ENCODE measurements at places on chromosomes 6 and 20.

GRCh38 chr6:106381881-106382280, 21.4 kb downstream of the CRYBG1 start:
- DNase-seq = no peak

DNA sequence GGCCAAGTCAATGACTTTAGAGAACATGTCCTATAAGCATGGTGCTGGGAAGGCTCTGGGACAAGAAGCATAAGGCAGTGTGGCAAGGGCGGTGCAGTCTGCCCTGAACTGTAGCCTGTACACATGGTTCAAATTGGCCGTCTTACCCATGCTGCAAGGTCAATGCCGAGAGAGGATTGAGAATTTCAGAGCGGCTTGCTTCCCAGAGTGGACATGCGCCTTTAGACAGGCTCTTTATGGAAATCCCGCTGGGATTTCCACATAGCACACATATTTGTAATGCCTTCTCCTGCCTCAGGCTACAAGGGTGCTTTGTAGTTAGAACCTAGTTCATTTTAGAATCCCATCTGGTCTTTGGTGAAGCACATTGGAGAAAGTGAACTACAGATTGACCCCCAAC, 36.1 kb upstream of the CEP162 start:
- DNase-seq = no peak

- DNase-seq = no peak
Observed at GRCh38 chr6:76706631-76707030, 634.2 kb upstream of the IMPG1 start.

DNA sequence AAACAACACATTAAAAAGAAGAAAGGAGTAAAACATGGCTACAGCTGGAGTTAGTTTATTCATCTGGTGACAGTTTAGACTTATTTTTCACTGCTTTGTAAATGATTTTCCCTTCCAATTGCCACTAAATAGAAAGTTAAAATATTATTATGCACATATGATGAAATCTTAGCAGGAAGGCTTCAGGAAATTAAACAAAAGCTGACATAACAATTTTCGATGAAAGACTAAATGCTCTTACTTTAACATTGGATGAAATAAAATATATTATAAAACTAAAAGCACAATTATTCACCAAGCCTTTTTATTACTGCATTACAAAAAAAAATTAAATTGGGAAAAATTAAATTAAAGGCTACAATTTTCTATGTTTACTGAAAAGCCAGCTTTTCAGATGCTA, 158.0 kb downstream of the MMUT start:
- DNase-seq = no peak

- peak; percentile 67 for DNase-seq
Observed at GRCh38 chr6:46491201-46491627, at the start of gene RCAN2. Gene RCAN2 (minus strand): TSS chr6:46491449.

DNA sequence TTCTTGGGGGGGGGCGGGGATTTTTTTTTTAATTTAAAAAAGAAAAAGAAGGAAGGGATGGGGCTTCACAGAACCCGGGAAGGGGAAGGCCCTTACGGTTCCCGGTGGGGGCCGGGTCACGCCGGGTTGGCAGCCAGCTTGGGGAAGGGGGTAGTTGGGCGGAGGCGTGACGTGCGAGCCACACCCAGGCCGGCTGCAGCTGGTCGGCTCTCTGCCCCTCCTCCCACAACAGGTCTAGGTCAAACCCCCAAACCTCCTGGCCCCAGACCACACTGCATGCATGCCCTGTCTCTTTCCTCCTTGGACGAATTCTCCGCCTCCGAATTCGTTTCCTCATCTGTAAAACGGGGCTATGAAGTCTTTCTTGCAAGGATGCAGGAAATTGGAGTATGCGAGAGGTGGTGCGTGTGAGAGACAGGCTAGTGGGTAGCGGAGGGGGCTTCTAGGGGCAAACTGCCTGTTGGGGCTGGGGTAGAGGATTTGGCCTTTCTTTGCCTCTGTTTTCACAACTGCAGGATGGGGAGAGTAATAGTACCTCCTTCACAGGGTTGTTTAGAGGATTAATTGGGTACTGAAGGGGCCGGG, 828 bp downstream of the HCK start:
- no peak for DNase-seq

- no peak for DNase-seq
Observed at GRCh38 chr20:60046011-60046413, 87.8 kb downstream of the CDH26 start.

DNA sequence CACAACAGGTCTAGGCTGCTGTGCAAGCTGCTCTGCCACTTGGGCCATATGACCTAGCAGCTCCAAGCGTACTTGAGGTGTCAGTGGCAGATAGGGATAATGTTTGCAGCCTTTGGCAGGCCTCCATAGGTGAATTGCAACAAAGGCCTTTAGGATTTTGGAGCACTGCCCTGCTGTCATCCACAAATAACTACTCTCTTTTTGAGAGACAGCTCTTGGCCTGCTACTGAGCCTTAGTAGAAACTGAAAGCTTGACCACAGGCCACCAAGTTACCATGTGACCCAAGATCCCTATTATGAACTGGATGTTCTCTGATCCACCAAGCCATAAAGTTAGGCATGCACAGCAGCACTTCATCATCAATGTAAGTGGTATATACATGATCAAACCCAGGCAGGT, 29.9 kb downstream of the FBXO30 start:
- no peak for DNase-seq

DNA sequence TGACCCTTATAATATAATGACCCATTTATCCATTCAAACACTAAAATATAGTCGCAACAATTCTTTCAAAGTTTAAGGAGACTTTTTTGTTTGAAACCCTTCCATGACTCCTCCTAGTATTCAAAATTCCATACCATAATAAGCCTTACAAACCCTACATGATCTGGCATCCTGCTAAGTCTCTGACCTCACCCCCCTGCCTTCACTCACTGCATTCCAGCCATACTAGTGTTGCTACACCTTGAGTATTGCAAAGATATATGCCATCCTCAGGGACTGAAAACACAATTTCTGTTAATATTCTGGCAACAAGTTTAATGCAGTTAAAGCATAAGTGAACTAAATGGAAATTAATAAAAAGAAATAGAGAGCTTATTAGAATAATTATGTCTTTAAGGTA, 168.4 kb downstream of the EYS start:
- no peak for DNase-seq

DNA sequence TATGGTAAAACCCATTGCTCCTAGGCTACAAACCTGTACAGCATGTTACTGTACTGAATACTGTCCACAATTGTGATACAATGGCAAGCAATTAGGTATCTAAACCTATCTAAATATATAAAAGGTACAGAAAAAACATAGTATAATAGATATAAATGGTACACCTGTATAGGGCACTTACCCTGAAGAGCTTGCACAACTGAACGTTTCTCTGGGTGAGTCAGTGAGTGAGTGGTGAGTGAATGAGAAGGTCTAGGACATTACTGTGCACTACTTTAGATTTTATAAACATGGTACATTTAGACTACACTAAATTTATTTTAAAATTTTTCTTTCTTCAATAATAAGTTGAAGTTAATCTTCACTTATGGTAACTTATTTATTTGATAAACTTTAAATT, 119.9 kb upstream of the CEP85L start:
- DNase-seq = no peak

- peak; percentile 87 for DNase-seq
Observed at GRCh38 chr6:84052204-84052882, 18.8 kb downstream of the MRAP2 start.

GRCh38 chr6:155441112-155441465, 14.6 kb downstream of the NOX3 start:
- DNase-seq = no peak

DNA sequence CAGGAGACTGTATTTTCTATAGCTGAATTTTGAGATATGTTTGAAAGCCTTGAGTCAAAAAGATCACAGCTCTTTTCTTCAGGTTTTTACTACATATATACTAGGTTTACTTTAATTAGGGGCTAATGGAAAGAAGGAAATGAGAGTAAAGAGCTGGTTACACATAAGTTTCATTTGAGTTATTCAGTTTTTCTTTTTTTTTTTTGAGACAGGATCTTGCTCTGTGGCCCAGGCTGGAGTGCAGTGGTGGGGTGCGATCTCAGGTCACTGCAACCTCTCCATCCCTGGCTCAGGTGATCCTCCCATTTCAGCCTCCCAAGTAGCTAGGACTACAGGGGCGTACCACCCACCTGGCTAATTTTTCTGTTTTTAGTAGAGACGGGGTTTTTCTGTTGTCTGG, 4.8 kb downstream of the ARFGEF2 start:
- DNase-seq = no peak

DNA sequence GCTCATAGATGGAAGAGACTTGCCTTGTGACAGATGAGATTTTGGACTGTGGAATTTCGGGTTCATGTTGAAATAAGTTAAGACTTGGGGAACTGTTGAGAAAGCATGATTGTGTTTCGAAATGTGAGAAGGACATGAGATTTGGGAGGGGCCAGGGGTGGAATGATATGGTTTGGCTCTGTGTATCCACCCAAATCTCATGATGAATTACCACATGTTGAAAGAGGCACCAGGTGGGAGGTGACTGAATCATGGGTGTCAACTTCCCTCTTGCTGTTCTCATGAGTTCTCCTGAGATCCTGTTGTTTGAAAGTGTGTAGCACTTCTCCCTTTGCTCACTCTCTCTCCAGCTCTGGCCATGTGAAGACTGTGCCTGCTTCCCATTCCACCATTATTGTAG, 17.9 kb downstream of the AHI1 start:
- no peak for DNase-seq

- DNase-seq = no peak
Observed at GRCh38 chr20:63740070-63740626, 572 bp downstream of the SLC2A4RG start.
